ENCODE measurements at places on chromosomes 1 and 21.

DNA sequence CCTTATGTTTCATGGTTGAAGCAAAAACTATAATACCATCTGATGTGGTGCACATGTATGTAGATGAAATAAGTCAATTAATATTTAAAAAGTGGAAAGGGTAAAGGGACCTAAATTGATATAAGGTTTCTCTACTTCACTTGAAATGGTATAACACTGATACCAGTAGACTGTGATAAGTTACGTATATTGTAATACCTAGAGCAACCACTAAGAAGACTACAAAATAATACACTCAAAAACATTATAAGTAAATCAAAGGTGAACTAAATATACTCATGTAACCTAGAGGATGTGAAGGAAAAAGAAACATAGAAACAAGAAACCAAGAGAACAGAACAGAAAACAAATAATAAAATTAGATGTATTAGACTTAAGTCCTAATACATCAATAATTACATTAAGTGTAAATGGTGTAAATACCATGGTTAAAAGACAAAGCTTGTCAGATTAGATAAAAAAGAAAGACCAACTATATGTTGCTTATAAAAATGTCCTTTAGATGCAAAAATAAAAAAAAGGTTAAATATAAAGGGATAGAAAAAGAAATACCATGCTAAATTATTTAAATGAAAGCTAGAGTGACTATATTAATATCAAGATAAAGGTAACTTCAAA lies 118.8 kb downstream of the LRRC7 start:
- no peak overlapping the region for H3K4me3 ChIP-seq
- no peaks in the 10 kb centered on the region for H3K27me3 ChIP-seq
- DNase-seq, result no peak
- no peaks in the 10 kb centered on the region for H3K4me1 ChIP-seq
- H3K36me3 ChIP-seq, result no peaks in the 10 kb centered on the region

DNA sequence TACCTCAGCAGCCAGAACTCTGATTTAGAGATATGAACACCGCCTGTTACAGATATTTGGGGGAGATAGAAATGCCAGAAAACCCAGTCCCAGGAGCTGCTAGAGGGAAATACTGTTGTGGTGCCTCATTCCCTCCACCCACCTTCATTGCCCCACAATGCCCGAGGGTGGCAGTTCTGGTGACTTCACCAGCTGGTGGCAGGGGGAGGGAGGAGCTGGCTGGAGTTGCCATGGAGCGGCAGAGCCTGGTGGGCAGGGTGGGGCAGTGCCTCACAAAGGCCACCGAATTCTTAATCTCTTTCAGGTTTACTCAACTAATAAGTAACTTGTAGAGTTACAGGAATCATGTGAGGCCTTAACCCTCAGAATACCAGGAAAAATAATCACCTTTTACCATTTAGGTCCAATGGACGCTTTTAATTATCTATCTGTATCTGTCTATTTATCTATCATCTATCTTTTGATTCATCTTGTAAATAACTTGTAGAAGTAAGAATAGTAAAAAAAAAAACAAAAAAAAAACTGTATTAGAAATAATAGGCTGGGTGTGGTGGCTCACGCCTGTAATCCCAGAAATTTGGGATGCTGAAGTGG lies 11.7 kb upstream of the S100A11 start:
- peak overlapping the region; percentile 19 for H3K4me3 ChIP-seq
- H3K27me3 ChIP-seq, result no peaks in the 10 kb centered on the region
- H3K4me1 ChIP-seq, result peaks cover 19% of the 10 kb centered on the region
- H3K27ac ChIP-seq, result peak overlapping the region; percentile 97
- H3K36me3 ChIP-seq, result no peaks in the 10 kb centered on the region
- DNase-seq, result peak; percentile 78

- no peaks in the 10 kb centered on the region for H3K36me3 ChIP-seq
- no peak for DNase-seq
- no peaks in the 10 kb centered on the region for H3K27me3 ChIP-seq
- H3K4me3 ChIP-seq, result no peak overlapping the region
Observed at GRCh38 chr1:170284016-170284415, 138.3 kb downstream of the NTMT2 start.

DNA sequence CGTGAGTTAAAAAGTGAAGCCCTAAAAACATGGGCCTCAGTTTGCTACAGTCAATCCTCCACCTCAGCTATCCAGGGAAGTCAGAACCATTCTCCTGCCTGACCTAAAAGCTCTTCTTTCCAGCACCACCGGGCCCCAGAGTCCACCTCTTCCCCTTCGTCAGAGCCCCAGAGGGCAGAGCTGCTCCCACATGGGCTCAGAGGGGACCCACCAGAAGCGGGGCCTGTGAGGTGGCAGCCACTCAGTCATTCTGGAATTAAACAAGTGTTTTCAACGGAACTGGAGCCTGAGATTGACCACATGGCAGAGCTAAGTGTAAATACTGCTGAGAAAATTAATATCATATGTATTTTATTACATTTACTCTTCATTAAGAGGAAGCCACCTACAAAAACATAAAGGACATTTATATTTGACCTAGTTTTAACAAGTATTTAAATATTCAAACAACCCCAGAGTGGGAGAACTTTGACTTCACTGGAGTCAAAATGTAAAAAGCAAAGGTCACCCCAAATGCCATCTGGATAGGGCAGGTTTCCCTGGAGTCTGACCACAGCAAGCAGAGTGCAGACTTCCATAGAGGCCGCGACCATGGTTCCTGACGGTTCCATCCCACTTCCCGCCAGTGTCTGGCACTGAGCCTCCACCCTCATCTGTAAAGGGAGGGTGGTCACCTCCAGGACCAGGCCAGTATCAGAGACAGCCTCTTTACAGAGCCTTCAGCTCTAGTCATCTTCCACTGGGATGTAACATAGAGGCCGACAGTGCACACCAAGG lies 1.8 kb downstream of the SUMO3 start:
- no peak overlapping the region for H3K27ac ChIP-seq
- H3K4me1 ChIP-seq, result no peaks in the 10 kb centered on the region
- H3K27me3 ChIP-seq, result no peaks in the 10 kb centered on the region
- no peak overlapping the region for H3K4me3 ChIP-seq

GRCh38 chr1:184866991-184867788 lies 107.1 kb downstream of the NIBAN1 start:
- no peaks in the 10 kb centered on the region for H3K36me3 ChIP-seq
- H3K4me3 ChIP-seq, result no peak overlapping the region
- H3K27ac ChIP-seq, result no peak overlapping the region
- no peak for DNase-seq

- H3K4me3 ChIP-seq, result no peak overlapping the region
- H3K27me3 ChIP-seq, result no peaks in the 10 kb centered on the region
Observed at GRCh38 chr1:92748138-92748537, 36.8 kb downstream of the EVI5 start.

DNA sequence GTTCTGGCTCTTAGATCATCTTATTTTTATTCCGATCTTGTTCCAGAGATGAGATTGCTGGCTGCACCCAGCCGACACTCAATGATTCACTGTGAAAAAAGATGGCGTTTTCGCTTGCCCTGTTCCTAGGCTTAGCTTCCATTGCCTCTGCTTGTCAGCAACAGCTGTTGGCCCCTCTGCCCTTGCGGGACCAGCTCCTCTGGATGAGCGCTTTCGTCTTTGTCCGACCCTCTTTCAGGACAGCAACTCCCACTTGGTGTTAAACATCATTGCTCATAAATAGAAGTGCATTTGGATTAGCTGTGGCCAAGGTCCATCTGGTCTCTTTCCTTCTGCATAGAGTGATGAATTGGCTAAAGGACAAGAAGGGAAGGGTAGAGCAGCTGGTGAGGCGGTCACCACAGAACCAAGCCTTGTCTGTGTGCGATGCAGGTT lies 43.5 kb upstream of the SCCPDH start:
- H3K4me1 ChIP-seq, result no peaks in the 10 kb centered on the region
- no peaks in the 10 kb centered on the region for H3K36me3 ChIP-seq
- no peak overlapping the region for H3K27ac ChIP-seq
- DNase-seq, result no peak
- H3K27me3 ChIP-seq, result no peaks in the 10 kb centered on the region

DNA sequence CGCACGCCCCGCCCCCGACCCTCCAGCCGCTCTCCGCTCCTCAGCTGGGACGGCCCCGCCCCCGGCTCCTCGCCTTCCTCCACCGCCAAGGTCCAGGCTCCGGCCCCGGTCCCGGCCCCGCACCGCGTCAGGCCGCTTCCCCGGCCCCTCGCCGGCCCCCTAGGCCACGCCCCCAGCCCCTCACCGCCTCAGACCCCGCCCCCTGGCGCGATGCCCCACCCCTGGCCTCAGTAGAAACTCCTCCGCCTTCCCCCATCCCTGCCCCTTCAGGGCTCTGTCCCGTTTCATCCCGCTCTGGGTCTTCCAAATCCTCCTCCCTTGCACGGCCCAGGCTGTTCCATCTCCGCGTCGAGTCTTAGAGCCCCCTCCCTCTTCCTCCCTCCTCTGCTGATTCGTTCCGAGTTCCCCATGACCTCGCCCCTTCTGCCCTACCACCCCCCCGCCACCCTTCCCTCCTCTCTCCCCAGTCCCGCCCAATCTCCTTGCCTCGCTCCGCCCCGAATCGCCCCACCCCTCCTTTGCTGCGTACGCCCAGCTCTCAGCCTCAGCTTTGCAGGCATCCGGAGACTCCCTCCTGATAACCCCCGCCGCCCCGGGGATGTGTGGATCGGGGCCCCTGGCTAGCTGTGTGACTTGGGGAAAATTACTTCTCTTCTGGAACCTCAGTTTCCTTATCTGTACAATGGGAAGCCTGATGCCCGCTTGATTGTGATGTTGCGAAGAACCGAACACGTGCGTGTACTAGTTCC lies 448 bp upstream of the ASAP3 start:
- no peaks in the 10 kb centered on the region for H3K27me3 ChIP-seq
- H3K4me3 ChIP-seq, result peak overlapping the region; percentile 65
- DNase-seq, result peak; percentile 94
- H3K4me1 ChIP-seq, result peaks cover 2% of the 10 kb centered on the region

DNA sequence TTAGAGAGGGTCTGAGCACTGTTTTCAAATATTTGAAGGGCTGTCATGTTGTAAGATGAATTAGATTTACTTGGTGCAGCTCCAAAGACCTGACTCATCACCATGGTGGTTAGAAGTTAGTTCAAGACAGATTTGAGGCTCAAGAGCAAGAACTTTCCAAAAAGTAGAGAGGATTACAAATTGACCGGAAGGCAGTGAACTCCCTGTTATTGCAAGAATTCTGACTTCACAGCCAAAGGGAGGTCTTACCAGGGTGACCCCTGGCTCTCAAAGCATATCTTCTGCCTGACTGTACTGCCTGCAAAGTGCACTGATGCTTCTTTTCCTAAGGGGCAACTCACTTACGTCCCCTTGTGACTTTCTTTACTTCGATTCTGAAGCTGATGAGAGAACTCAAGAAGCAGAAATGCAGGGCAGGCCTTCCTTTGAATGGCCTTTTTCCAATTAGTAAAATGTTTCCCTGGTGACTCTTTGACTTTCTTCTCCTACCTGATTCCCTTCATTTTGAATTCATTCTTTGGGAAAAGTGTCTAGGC lies 86.4 kb downstream of the NAV1 start:
- H3K36me3 ChIP-seq, result no peaks in the 10 kb centered on the region
- no peak for DNase-seq
- no peaks in the 10 kb centered on the region for H3K4me1 ChIP-seq
- no peaks in the 10 kb centered on the region for H3K27me3 ChIP-seq
- H3K27ac ChIP-seq, result no peak overlapping the region
- no peak overlapping the region for H3K4me3 ChIP-seq

DNA sequence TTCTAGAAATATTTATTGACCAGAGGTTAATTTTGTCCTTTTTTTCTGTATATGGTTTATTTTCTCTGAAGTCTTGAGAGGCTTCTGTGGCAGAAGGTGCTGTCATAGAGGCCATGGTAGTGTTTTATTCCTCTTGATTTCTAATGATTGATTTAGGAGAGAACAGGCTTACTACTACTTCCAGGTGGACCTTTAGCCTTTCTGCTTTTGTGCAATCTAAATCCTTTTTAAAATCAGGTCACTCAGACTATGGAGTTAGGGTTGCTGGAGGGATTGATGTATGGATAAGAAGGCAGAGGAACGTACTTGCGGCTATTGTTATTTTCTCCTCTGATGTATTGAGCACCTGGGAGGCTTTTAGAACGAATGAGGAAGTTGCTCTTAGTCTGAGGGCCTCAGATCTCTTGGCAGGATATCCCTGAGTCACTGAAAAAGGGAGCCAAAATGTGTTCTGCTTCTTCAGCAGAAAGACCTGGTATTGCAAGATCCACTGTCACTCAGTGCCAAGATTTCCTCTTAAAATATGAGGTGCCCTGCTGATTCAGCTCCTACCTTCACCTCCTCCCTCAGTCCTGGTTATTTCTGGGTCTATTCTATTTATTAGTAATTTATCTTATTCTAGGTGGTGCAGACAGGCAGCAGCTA lies 277.4 kb downstream of the ZNF648 start:
- no peaks in the 10 kb centered on the region for H3K4me1 ChIP-seq
- no peak overlapping the region for H3K4me3 ChIP-seq
- DNase-seq, result no peak
- H3K27ac ChIP-seq, result no peak overlapping the region
- no peaks in the 10 kb centered on the region for H3K36me3 ChIP-seq

DNA sequence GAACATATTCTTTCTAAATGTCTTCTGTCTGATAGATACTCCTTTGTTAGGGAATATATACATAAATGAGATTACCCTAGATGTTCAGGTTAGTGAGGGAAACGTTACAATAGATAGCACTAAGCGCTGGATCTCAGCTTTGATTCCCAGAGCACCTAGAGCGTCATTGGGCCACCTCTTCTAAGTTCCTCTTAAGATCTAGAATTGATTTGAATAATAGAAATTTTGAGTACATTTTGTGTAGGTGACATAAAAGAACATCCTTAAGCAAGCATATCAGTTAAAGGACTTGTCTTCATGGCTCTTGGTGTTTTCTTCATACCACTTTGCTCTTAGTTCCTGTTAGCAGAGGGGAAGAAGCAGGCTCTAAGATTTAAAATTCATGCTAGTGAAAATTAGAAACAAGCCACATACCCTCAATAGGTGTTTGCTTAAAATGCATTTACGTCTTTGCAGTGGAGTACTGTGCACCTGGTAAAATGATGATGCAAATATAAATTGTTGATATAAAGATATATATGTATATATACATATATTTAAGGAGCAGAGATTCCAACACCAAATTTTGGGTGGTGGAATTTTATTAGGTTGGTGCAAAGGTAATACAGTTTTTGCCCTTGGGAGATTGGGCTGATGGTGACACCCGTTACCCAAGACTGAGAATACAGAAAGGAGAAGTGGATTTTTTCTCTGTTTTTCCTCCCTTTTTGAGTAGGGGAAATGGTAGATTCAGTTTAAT lies 47.1 kb downstream of the DYRK1A start:
- no peaks in the 10 kb centered on the region for H3K36me3 ChIP-seq
- no peak overlapping the region for H3K4me3 ChIP-seq
- H3K27ac ChIP-seq, result no peak overlapping the region
- H3K4me1 ChIP-seq, result peaks cover 34% of the 10 kb centered on the region
- no peak for DNase-seq

GRCh38 chr1:55916481-55916880 lies 662.9 kb downstream of the PLPP3 start:
- no peak overlapping the region for H3K27ac ChIP-seq
- no peaks in the 10 kb centered on the region for H3K27me3 ChIP-seq
- H3K36me3 ChIP-seq, result no peaks in the 10 kb centered on the region
- H3K4me1 ChIP-seq, result no peaks in the 10 kb centered on the region
- no peak for DNase-seq

- no peak overlapping the region for H3K27ac ChIP-seq
- no peak for DNase-seq
- no peaks in the 10 kb centered on the region for H3K4me1 ChIP-seq
- H3K36me3 ChIP-seq, result no peaks in the 10 kb centered on the region
Observed at GRCh38 chr1:24909388-24909898, 20.6 kb downstream of the RUNX3 start.

GRCh38 chr21:39111931-39112550 lies 71.2 kb downstream of the PSMG1 start:
- no peaks in the 10 kb centered on the region for H3K36me3 ChIP-seq
- no peaks in the 10 kb centered on the region for H3K27me3 ChIP-seq
- no peak overlapping the region for H3K4me3 ChIP-seq
